ENCODE measurements at places on chromosomes 5 and 9.
A peak's percentile ranks its signal among the peaks of the same experiment; 100 is the strongest.

DNA sequence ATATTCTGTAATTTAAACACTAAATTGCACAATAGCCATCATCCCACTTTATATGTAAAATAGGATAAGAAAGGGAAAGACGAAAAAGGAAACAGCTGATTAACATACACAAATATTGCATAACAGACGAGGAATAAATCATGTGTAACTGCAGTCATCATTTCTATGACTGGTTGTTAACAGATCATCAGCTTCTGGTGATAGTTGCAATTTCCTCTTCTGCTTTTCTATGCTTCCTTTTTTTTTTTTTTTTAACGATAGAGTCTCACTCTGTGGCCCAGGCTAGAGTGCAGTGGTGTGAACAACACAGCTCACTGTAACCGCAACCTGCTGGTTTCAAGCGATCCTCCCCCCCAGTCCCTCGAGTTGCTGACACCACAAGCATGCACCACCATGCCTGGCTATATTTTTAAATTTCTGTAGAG, 22.5 kb upstream of the JAKMIP2 start:
- DNase-seq, result no peak

DNA sequence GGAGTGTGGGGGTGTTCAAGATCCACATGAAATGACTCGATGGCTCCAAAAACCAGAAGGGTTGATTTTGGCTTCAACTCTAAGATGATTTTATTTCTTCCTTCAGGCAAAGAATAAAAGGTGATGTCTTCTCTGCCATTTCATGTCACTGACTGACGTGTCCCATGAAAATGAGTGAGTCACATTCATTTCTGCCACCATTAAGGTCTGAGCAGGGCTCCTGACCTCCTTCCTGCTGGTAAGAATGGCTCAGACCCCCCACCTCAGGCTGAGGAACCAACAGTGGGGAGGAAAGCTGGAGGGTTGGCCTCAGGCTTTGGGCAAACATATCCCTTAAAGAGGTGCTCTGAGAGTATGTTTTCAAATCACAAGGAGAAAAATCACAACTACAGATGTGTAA, 53.9 kb upstream of the ZNF354A start:
- DNase-seq, result no peak

- no peak for DNase-seq
These were observed 19.6 kb downstream of the TENT4A start for GRCh38 chr5:6732634-6733410.

GRCh38 chr9:2153630-2154217, 138.6 kb downstream of the SMARCA2 start:
- no peak for DNase-seq

DNA sequence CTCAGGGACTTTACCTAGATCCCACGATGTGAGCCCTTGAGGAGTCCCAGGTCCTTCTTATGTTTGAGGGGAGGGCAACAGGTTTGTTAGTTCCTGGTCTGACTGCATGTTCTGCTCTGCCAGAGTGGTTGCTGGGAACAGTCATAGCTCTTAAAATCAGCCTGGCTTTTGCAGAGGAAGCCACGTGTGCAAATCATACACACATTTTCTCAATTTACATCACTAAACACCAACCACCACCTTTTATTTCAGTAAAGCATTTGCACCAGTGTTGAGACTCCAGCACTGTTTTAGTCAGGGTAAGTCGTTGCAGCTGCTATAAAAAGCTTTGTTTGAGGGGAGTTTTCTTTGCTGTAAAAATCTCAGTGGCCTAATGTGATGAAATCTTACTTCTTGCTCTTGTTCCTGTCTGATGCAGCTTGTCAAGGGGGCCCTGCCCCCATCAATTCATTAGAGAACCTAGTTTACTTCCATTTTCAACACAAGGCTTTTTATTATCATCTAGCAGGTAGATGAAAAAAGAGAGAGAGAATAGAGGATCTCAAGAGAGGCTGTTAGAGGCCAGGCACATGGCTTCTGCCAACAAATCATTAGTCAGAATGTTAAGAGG, 70.3 kb upstream of the VCAN start:
- no peak for DNase-seq

DNA sequence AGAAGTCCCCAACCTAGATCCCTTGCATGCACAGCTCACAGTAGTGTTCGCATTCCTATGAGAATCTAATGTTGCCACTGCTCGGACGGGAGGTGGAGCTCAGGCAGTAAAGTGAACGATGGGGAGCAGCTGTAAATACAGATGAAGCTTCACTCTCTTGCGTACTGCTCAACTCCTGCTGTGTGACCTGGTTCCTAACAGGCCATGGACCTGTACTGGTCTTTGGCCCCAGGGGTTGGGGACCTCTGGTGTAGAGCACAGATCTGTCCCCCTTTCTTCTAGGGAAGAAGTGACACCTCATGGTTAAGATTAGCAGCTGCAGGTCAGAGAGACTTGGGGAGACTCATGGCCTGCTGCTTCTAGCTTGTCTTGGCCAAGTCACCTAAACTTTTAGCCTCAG, 7.1 kb downstream of the ARHGEF28 start:
- DNase-seq, result no peak

- no peak for DNase-seq
These were observed 530 bp downstream of the RAPGEF1 start for GRCh38 chr9:131739133-131739958.

DNA sequence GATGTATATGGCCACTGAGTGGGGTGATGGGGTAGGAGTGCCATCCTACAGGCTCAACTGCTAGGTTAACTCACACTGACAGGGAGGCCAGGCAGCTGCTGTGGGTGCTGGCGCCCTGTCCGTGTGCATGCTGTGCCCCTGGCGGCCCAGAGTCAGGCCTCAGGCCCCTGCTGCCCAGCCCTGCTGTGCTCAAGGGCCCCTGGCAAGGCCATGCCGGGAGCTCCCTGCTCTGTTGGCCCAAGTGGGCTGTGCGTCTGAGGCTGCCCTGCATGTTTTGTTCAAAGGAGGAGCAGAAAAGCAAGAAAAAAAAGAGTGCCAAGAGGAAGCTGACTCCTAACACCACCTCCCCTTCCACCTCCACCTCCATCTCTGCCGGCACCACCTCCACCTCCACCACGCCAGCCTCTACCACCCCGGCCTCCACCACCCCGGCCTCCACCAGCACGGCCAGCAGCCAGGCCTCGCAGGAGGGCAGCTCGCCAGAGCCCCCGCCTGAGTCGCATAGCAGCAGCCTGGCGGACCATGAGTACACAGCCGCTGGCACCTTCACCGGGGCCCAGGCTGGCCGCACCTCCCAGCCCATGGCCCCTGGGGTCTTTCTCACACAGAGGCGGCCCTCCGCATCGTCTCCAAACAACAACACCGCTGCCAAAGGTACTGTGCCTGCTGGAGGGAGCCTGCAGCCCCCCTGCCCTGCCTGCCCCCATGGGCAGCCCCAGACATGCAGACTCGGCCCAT, 100.1 kb downstream of the PHF2 start:
- no peak for DNase-seq

DNA sequence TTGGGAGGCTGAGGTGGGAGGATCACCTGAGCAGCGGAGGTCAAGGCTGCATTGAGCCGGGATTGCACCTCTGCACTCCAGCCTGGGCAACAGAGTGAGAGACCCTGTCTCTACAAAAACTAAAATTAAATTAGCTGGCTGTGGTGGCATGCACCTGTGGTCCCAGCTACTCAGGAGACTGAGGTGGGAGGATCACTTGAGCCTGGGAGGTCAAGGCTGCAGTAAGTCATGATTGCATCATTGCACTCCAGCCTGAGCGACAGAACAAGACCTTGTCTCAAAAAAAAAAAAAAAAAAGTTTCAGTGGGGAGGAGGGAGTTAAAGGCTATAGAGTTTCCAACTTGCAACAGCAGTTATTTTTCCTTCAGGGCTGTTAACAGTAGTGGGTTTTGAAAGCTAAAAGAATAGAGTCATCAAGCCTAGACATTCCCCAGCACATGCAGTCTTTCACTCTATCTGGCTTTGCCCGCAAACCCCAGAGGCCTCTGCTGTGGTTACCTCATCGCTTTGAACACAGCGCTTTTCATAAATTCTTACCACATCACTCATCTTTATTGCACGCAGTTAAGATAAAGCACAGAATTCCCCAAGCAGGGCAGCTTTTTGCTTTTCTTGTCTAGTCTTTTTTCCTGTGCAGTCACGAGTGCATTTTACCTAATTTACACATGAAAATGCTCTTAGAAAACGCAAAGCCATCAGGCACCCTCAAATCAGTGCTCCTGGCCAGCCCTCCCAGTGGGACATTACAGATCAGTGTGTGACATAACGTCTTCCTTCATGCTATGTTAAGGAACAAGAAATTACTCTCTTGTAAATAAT, 8.7 kb upstream of the SLC2A8 start:
- peak; percentile 86 for DNase-seq

Data from HCT116 (cell line).